ENCODE measurements at places on chromosomes 7 and 10.

GRCh38 chr10:86681047-86681446 lies 12.7 kb downstream of the LDB3 start:
- H3K36me3 ChIP-seq, result no peaks in the 10 kb centered on the region
- H3K27me3 ChIP-seq, result no peaks in the 10 kb centered on the region
- H3K4me3 ChIP-seq, result no peak overlapping the region
- H3K4me1 ChIP-seq, result peaks cover 10% of the 10 kb centered on the region
- DNase-seq, result no peak

DNA sequence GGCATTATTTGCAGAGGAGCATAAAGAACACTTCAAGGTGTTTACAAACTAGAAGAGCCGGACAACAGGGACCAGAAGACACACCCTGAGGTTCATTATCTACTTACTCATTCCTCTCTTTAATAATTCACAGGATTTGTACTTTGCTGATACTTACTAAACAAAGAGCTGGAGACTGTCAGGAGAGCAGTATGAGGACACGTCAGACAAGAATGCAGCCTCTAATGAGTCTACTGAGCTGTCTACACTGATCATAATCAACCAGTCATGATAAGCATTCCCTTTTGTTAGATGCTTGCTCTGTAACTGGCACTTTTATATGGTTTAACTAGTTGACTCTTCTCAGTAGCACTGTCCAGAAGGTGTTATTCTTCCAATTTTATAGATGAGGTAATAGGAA lies 243.3 kb upstream of the CDC14C start:
- H3K27me3 ChIP-seq, result no peaks in the 10 kb centered on the region
- DNase-seq, result no peak
- no peak overlapping the region for H3K4me3 ChIP-seq
- H3K27ac ChIP-seq, result no peak overlapping the region

- DNase-seq, result no peak
- no peak overlapping the region for H3K27ac ChIP-seq
- no peaks in the 10 kb centered on the region for H3K36me3 ChIP-seq
Measured at GRCh38 chr10:60042914-60043313, 136.6 kb upstream of the CCDC6 start.

- no peak overlapping the region for H3K4me3 ChIP-seq
- peaks cover 5% of the 10 kb centered on the region for H3K4me1 ChIP-seq
- DNase-seq, result no peak
- H3K27ac ChIP-seq, result no peak overlapping the region
- no peaks in the 10 kb centered on the region for H3K36me3 ChIP-seq
Measured at GRCh38 chr10:122878799-122879338, 512 bp downstream of the FAM24B start.

DNA sequence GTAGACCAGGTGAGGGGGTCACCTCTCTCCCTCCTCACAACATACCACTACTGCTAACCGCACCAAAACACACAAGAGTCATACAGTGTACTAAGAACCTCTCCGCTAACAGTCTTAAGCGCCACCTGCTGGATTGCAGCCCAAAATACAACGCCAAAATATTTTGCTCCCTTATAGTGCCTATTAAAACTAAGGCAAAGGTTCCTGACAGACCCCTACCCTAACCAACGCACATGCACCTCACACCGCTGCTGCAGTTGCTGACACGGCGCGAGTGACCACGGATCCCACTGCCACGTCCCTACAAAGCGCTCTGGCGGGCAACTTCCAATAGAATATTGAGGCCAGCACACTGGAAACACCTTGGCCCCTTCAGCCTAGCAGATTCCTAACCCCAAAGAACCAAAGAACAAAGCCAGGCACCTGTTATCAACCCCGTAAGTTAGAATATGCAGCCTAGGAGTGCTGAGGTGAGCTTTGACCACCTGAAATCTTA lies 563.6 kb upstream of the SEMA3D start:
- H3K27me3 ChIP-seq, result no peaks in the 10 kb centered on the region
- no peak for DNase-seq
- H3K27ac ChIP-seq, result no peak overlapping the region
- no peaks in the 10 kb centered on the region for H3K36me3 ChIP-seq
- no peaks in the 10 kb centered on the region for H3K4me1 ChIP-seq
- no peak overlapping the region for H3K4me3 ChIP-seq

GRCh38 chr10:62437696-62438095 lies 63.5 kb downstream of the ZNF365 start:
- no peaks in the 10 kb centered on the region for H3K27me3 ChIP-seq
- no peaks in the 10 kb centered on the region for H3K4me1 ChIP-seq
- no peak overlapping the region for H3K27ac ChIP-seq
- no peak for DNase-seq

DNA sequence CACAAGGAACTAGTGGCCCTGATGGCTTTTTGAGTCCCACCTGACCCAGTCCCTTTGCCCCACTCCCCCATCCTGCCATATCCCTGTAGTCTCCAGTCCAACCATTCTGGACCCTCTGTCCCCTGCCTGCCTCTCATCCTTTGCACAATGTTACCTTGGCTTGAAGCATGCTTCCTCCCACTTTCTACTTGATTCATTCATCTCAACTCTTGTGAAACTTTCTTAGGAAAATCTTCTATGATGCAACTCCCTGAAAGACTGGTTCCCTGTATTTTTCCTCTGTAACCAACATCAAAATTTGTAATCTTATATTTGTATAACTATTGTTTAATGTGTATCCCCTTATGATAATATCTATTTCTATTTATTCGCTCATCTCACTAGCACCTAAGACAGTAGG lies 151.5 kb downstream of the LRRTM3 start:
- H3K4me3 ChIP-seq, result no peak overlapping the region
- no peaks in the 10 kb centered on the region for H3K36me3 ChIP-seq
- DNase-seq, result no peak
- no peaks in the 10 kb centered on the region for H3K27me3 ChIP-seq
- no peak overlapping the region for H3K27ac ChIP-seq
- H3K4me1 ChIP-seq, result no peaks in the 10 kb centered on the region

- H3K4me1 ChIP-seq, result no peaks in the 10 kb centered on the region
- peak; percentile 57 for DNase-seq
- no peaks in the 10 kb centered on the region for H3K36me3 ChIP-seq
- H3K27ac ChIP-seq, result no peak overlapping the region
Measured at GRCh38 chr7:4631380-4632179, 50.5 kb upstream of the FOXK1 start.

DNA sequence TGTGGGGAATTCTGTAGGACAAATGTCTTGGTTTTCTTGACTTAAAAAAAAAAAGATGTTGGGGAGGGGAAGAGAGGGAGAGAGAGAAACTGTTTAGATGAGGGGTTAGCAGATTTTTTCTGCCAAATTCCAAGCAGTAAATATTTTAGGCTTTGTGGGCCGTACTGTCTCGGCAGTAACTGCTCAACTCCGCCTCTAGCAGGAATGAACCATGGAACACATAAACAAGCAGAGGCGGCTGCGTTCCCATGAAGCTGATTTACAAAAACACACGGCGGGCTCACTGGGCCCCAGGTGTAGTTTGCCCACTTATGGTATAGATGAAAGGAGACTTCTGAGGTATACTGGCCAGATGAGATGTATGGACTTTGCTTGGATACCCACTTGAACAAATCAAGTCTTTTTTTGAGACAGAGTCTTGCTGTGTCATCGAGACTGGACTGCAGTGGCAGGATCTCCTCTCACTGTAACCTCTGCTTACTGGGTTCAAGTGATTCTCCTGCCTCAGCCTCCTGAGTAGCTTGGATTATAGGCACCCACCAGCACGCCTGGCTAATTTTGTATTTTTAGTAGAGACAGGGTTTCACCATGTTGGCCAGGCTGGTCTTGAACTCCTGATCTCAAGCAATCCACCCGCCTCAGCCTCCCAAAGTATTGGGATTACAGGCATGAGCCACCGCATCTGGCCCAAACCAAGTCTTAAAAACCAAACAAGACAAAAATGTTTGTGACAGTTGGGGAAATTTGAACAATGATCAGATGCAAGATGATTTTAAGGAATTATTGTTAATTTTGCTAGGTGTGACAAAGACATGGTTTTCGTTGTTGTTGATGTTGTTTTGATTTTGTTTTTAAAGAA lies 9.7 kb upstream of the ADAMTS14 start:
- H3K4me1 ChIP-seq, result no peaks in the 10 kb centered on the region
- H3K36me3 ChIP-seq, result no peaks in the 10 kb centered on the region
- DNase-seq, result no peak
- no peak overlapping the region for H3K27ac ChIP-seq
